ENCODE measurements at places on chromosomes 5 and 9. TPM values are rescaled to one million over a fixed set of nuclear protein-coding genes. Genes with fewer than 3 reads are reported as not detected.

The PCDHGA12 gene
- 5.1 TPM for total RNA-seq

The PFDN1 gene
- 68.1 TPM for total RNA-seq

The SLC6A3 gene
- not detected for total RNA-seq

The MYOZ3 gene
- total RNA-seq = 3.2 TPM

The SLC25A48 gene
- 0.40 TPM for total RNA-seq

The SV2C gene
- 0.05 TPM for total RNA-seq

The SPINK7 gene
- not detected for total RNA-seq

The TRIP13 gene
- 0.32 TPM for total RNA-seq

The NEUROG1 gene
- total RNA-seq = not detected

The HMGXB3 gene
- 14.2 TPM for total RNA-seq

The OR1L1 gene
- not detected for total RNA-seq

The ARL14EPL gene
- not detected for total RNA-seq

The SLC9A3 gene
- total RNA-seq = 1.3 TPM

The C1QTNF2 gene
- total RNA-seq = 1.3 TPM

The PHYHD1 gene
- total RNA-seq = 39.7 TPM

The SLC6A18 gene
- not detected for total RNA-seq

The PALM2AKAP2 gene
- 76.1 TPM for total RNA-seq
